ENCODE measurements at places on chromosomes 16 and 17.

DNA sequence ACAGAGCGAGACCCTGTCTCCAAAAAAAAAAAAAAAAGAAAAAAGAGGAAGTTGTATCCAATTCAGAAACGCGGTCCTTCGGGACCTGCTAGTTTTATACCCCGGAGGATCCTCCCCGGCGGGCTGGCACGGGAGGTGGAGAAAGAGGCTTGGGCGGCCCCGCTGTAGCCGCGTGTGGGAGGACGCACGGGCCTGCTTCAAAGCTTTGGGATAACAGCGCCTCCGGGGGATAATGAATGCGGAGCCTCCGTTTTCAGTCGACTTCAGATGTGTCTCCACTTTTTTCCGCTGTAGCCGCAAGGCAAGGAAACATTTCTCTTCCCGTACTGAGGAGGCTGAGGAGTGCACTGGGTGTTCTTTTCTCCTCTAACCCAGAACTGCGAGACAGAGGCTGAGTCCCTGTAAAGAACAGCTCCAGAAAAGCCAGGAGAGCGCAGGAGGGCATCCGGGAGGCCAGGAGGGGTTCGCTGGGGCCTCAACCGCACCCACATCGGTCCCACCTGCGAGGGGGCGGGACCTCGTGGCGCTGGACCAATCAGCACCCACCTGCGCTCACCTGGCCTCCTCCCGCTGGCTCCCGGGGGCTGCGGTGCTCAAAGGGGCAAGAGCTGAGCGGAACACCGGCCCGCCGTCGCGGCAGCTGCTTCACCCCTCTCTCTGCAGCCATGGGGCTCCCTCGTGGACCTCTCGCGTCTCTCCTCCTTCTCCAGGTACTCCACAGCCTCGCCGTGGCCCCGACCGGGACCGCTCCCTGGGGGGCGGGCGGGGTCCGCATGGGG lies at the start of gene CDH3:
Gene CDH3, plus strand, starts transcription at position 596 of the 779 bp plus-strand sequence. Its CDS starts 70 bp downstream, at position 666.
- DNase-seq, result no peak

- DNase-seq, result no peak
Measured at GRCh38 chr17:73600103-73600871, 44.0 kb downstream of the SDK2 start.

DNA sequence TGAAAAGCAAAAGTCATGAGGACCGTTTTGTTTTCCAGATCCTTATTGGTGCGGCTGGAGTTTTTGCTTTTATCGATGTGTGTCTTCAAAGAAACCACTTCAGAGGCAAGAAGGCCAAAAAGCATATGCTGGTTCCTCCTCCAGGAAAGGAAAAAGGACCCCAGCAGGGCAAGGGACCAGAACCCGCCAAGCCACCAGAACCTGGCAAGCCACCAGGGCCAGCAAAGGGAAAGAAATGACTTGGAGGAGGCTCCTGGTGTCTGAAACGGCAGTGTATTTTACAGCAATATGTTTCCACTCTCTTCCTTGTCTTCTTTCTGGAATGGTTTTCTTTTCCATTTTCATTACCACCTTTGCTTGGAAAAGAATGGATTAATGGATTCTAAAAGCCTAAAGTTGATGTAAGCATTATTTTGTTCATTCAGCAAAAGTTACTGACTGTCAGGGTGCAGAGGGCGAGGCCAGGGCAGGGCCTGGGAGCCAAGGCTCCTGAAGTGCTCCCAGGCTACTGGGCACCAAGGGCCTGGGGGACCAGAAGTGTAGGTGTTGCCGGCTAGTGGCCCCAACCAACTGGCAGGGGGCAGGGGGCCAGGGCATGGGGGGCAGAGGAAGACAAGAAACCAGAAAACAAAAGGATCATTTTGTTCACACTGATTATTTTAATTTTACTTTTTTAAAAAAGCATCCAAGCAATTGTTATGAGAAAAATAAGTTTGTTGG lies 8.8 kb downstream of the CMTM2 start:
- DNase-seq, result no peak

GRCh38 chr17:38449364-38449763 lies 21.1 kb downstream of the ARHGAP23 start:
- DNase-seq, result no peak

DNA sequence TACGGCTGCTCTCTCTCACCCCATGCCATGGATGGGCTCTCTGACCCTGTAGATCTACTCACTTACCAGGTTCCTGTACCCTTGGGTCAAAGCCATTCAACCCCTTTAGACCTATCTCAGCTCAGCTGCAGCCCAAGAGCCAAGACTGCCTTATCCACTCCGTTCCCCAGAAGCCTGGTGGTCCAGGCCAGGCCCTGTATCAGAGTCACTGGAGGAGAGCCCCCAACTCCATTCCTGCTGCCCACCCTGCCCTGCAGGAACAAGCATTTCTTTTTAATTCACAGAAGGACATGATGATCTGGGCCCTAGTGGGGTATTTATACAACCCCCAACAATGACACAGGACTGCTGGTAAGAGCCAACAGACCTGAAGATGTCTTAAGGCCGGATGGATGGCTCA lies 76.8 kb downstream of the AIPL1 start:
- no peak for DNase-seq

DNA sequence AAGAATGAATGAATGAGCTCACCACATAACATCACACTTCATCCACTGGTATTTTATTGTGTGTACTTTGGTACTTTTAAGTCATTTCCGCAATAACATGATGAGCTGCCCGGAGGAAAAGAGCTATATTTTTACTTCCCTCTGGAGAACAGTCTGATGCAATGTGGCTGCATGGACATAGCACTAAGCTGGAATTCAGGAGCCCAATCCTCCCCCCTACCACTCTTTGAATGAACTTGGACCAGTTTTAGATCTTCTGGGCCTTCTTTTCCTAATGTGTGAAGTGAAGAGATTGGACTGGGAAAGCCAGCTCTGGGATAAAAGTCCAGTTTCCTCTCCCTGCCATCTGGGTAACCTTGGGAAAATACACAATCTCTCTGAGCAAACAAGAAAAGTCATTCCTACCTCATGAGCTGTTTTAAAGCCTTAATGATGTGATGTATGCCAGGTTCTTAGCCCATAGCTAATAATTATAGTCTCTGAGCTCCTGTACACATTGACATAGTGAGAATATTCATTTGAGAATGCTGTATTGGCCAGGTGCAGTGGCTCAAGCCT lies 79.3 kb downstream of the ABCC12 start:
- DNase-seq, result no peak

DNA sequence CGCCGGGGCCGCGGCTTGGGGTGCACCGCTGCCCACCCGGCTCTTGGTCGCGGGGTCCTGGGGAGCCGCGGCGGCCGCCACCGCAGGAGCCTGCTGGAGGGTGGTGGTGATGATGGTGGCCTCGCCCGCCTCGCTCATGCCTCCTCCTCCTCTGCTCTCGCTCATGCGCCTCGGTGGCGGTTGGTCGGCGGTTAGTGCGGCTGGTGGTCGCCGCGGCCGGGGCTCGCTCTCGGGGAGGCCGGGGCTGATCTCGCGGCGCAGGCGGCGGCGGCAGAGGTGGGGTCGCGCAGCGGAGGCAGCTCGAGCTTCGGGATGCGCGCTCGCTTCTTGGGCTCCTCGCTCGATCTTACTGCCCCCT lies 41.6 kb downstream of the AHSP start:
- DNase-seq, result no peak

GRCh38 chr16:73482310-73482709 lies 434.4 kb upstream of the ZFHX3 start:
- DNase-seq, result no peak
